ENCODE measurements at places on chromosomes 2 and 18.

GRCh38 chr18:35029103-35029502 is 12.1 kb upstream of the MAPRE2 start:
- DNase-seq, result peak; percentile 67

DNA sequence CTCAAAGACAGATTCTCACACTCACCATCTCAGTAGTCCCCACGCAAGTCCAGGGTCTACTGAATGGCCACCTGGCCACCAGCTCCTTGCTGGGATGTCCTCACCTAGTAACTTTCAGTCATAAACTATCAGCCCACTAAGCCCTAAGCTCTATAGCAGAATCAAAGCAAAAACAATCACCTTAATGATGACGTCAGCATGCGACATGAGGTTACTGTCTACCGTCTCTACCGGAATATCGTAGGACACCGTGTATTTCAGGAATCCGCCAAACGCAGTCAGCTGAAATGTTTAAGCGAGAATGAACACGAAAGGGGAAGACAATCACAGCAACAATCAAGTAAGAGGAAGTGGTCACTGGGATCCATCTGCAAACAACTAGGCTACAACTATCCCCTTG is 81.8 kb downstream of the LAMA1 start:
- DNase-seq, result no peak

DNA sequence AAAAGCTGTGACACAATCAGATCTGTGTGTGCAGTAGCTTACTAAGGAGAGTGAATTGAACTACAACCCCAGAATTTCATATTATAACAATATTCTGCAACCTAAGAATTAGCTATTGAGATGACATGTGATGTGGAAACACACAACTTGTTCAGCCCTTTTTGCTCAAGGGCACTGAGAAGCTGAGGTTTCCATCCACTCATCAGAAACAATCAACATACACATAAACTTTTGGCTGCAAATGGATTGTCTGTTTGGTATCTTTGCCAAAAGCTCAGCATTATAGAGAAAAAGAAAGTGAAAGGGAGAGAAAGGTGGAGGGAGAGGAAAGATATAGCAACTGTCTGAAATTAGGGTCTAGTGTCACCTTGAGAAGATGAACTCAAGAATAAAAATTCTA is 117.2 kb upstream of the KLF7 start:
- peak; percentile 51 for DNase-seq

- DNase-seq, result no peak
Measured at GRCh38 chr2:36949845-36950244, 16.5 kb downstream of the STRN start.

- DNase-seq, result no peak
Measured at GRCh38 chr2:234075518-234075915, 25.0 kb downstream of the SPP2 start.

GRCh38 chr2:25453199-25453905 is 111.6 kb upstream of the DNMT3A start:
- peak; percentile 16 for DNase-seq

DNA sequence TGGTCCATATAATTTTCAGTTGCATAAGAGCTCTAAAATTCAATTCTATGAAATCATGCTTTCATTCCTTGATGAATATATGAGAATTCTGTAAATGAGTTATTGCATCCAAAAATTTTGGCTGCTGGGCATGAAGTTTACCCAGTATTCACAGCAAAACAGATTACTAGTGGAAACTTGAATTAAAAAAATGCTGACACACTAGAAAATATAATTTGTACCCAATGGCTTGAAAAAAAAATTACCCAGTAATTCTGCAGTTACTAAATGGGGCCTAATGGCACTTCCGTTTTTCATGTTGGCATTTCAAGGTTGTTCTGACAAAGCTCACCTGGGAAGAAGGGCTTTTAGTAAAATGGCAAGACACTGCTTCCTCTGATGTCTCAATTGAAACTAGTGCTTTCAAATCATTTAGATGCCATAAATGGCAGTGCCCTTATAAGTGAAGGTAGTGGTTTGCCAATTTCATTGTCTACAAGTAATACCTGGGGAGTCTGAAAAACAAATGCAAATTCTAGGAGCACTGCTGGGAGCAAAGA is 343.6 kb downstream of the TDRD15 start:
- DNase-seq, result no peak

DNA sequence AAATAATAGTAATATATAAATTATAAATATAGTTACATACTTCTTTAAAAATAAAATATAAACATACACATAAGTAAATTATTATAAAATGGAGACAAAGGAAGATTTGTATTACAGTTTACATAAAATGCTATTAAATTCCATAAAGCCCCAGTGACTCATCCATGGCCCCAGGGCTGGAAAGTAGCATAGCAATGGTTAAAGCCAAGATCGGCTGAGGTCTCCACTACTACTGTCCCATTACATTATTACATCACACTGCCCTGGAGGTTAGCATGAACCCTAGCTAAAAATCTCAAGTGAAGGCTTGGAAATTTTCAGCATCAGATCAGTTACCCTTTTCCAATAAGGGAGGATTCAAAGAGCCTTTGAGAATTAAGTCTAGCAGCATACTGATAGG is 936.2 kb downstream of the DSC3 start:
- DNase-seq, result peak; percentile 59

GRCh38 chr2:29753671-29754444 is 167.5 kb downstream of the ALK start:
- peak; percentile 29 for DNase-seq

DNA sequence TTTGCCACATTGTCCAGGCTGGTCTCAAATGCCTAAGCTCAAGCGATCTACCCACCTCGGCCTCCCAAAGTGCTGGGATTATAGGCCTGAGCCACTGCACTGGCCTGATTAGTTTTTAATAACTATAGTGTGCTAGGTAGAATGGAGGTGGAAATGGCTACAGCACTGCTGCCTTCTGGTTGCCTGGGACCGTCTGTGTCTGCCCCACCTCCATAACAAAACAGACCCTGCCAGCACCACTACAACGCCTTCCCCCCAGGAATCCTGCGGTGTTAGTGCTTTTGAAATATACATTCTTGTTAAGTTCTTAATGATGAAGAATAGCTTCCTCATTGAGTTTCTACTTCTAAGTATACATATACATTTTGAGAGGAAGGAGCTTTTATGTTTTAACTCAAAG is 148.2 kb upstream of the ITGA6 start:
- no peak for DNase-seq

DNA sequence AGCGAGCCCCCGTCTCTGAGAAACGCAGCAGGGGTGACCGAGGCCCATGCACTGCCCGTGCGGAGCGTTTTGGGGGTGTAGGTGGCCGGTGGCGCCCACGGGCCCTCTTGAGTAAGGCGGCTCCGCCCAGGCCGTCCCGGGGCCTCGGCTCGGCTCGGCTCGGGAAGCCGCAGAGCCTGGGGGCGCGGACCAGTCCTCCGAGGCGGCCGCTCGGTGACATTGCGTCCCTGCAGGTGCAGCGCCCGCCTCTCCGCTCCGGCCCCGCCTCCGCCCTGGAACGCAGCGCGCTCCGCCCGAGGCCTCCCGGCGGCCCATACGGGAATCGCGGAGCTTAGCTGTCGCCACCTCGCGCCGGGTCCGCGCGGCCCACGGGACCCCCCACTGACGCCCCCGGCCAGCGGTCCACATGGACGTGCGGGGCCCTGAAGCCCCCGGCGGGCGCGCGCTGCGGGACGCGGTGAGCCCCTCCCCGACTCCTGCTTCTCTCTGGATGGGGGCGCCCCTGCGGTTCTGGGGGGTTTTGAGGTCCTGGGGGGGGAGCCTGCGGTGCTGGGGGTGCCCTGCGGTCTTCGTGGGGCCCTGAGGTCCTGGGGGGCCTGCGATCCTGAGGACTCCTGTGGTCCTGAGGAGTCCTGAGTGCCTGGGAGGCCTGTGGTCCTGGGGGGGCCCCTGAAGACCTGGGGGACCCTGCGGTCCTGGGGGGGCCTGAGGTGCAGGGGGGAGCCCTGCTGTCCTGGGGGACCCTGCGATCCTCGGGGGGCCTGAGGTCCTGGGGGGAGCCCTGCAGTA is at the start of gene HSBP1L1:
Gene HSBP1L1, plus strand, starts transcription at position 314 of the 789 bp plus-strand sequence. Its CDS starts 93 bp downstream, at position 407.
- DNase-seq, result peak; percentile 37

DNA sequence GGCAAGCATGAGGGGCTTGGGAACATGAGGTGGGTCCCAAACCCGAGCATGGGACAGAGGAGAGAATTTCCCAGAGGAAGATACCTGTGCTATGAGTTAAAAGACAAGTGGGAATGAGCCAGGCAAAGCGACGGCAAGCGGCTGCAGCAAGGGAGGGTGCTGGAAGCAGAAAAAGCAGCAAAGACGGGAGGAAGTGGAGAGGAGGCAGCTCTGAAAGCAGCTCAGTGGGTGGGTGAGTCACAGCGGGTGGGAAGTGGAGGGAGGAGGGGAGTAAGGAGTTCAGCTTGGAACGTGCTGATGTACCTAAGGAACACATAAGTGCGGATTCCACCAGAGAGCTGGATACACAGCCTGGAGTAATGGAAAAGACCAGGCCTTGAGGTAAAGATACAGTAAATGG is 41.4 kb downstream of the THUMPD2 start:
- DNase-seq, result peak; percentile 93

DNA sequence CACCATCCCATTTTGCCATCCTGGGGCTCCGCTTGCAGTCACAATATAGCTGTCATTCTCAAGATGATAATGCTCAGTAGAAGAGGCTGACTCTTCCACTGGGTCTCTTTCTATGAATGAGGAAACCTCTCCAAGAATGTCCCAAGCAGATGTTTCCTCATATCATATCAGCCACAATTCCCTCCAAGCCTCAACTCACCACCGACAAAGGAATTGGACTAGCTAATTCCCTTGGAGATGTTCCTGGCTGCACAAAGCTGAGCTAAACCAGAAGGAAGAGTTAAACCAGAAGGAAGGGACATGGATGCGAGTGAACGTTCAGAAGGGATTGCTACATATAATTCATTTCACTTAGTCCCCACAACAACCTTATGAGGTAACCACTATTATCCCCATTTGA is 65.0 kb upstream of the NPAS2 start:
- DNase-seq, result no peak

DNA sequence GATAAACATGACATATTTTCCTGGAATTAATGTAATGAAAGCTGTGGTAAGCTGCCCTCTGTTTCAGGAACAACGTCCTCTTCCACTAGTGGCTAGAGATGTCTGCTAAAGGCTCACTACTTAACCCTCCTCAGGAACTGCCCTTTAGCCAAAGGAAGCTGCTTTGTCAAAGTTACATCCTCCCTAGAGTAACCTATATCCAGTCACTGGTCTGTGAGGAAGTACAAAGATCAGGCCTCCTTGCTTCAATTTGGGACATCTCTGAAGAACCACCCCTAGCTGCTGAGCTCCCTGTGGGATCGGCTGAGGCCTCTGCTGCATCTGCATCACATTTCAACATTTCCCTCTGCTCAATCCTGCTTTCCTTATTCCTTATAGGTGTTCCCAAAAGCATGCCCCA is 107.8 kb downstream of the PRELID3A start:
- DNase-seq, result no peak

GRCh38 chr2:217784996-217785543 is 217.7 kb downstream of the TNS1 start:
- DNase-seq, result no peak

DNA sequence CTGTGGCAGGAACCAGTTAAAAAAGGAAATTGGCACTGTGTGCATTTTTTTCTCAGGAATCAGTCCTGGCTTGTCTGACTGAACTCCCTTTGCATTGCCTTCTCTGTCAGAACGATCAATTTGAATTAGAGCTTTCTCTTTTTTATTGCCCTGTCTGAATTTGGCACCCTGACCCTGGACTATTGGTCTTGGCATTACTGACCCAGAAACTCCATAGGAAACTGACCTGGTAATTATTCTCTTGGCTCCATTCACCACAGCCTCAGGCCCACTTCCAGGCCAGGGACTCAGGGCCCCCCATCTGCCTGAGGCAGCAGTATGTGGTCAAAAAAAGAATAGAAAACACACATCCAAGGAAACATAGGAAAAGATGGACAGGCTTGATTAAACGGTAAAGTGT is 32.0 kb upstream of the CCDC88A start:
- DNase-seq, result no peak

DNA sequence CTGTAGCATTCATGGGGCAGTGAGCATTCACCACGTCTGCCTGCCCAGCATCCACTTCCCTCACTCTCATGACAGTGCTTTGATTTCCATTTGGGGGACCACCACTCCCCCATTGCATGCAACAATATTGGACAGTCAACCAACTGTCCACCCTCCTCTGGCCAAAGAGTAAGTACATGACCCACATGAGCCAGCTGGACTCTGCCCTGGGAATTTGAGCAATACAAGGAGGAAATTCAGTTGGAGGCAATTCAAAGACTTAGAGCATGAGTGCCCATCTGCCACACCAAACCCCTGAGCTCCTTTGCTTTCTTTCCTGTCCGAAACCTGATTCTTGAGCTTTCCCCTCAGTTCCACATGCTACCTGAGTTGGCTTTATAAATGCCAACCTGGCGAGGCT is 41.7 kb upstream of the PNO1 start:
- no peak for DNase-seq

GRCh38 chr2:106953779-106954178 is 67.8 kb upstream of the ST6GAL2 start:
- no peak for DNase-seq

- no peak for DNase-seq
Measured at GRCh38 chr2:5235701-5236100, 456.5 kb upstream of the SOX11 start.

DNA sequence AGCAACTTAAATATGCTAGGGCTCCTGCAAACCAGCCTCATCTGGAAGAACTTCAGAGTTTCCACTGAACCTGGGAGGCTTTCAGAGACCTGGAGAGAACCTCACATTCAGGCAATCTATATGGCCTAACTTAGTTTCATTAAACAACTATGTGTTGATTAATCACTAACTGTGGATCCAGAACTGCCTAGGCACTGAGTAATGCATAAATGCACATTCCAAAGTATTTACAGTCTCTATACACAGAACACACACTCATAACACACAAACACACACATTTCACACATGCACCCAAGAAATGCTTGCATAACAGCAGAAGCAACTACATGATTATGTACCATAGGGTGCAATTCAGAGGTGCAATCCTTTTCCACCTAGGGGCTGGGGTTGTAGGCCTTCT is 552.8 kb downstream of the BCL11A start:
- no peak for DNase-seq

GRCh38 chr2:95234286-95234785 is 27.0 kb downstream of the ZNF892 start:
- DNase-seq, result no peak

- DNase-seq, result peak; percentile 25
Measured at GRCh38 chr2:1538663-1539062, 125.4 kb downstream of the TPO start.

DNA sequence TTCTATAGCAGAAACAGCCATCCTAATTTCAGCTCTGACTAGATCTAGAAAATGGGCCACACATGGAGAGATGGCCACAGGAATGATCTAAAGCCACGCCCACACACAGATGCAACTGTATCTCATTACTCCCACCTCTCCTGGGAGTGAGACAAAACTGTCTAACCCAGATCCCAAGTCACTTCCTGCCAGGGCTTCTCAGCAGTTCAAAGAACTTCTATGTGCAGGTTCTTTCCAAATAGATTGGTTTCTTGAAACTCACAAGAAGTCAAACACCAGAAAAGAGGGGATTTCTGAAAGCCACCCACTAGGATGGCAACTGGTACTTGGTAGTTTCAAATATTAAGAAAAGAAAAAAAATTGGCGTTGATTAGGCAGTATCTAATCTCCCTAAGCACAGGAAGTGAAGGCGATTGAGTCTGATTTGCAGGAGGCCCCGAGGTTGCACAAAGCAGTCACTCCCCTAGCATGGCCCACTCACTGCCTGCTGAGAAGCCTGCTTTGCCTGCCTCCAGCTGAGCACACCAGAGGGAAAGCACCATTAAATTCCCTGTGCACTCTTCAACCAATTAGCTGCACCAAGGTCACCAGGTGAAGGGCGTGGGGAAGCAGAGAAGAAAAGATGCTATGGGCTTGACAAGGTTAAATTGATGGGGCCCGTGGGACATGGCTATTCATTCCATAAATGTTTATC is 51.1 kb downstream of the PAPOLG start:
- peak; percentile 87 for DNase-seq

Data from iris pigment epithelial cell (primary cell).